Dermis blood vessel endothelial cell (primary cell): ENCODE measurements at places on chromosomes 6 and 20. TPM values are rescaled to one million over a fixed set of nuclear protein-coding genes. Genes with fewer than 3 reads are reported as not detected.

Gene POPDC3
- total RNA-seq = 0.17 TPM in 1 of 2 replicates, not detected in the other

Gene USP49
- total RNA-seq = 2.9 and 3.1 TPM in 2 replicates

Gene C20orf202
- total RNA-seq = not detected in 2 replicates

Gene EYS
- total RNA-seq = not detected in 2 replicates

Gene ZC3H12D
- total RNA-seq = 0.17 and 0.23 TPM in 2 replicates

Gene SIRPD
- not detected in 2 replicates for total RNA-seq

Gene IGF2R
- 120 and 153 TPM in 2 replicates for total RNA-seq

Gene ACTL10
- 1.9 and 2.2 TPM in 2 replicates for total RNA-seq

Gene TSBP1
- total RNA-seq = not detected in 2 replicates

Gene CLPSL1
- total RNA-seq = not detected in 2 replicates

Gene TRIM31
- total RNA-seq = not detected in 2 replicates

Gene KHDRBS2
- total RNA-seq = not detected in 2 replicates

Gene RCAN2
- 0.19 and 0.34 TPM in 2 replicates for total RNA-seq

Gene ERMARD
- 18.2 and 21.5 TPM in 2 replicates for total RNA-seq
